Endothelial cell of umbilical vein (primary cell): ENCODE measurements at places on chromosomes 12 and 14. TPM values are rescaled to one million over a fixed set of nuclear protein-coding genes. Genes with fewer than 3 reads are reported as not detected.

DNA sequence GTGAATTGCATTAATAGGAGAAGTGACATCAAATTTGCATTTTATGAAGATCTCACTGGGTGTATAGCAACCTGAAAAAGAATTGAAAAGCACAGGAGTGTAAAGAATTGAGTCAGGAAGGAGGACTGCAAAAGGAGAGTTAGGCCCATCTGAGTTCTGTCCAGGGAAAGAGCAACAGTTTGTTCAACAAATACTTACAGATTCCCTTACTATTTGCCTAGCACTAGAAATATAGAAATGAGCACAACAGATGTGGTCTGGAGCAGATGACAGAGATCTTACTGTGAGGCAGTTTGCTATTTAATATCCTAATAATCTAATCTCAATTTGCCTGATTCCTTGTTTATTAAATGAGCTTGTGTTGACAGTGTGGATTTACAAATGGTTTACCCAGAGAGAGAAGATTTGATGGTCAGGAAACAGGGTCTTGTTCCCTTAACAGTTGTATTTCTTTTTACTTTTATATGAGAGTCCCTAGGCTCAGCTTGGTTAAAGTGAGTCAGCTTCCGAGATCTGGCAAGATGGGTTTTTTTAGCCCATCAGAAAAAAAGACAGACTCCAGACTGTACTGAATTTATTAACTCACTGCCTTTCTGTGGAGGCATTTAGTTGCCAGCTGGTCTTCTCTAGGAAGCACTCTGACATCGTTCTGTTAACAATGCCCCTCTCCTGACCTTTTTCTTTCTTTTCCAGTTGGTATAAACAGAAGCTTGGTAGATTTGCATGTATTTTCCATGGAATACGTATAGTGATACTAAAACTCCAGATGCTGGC is 229.7 kb downstream of the TTC6 start:
- H3K4me3 ChIP-seq, result no peak overlapping the region
- no peak overlapping the region for H3K27ac ChIP-seq
- H3K36me3 ChIP-seq, result no peaks in the 10 kb centered on the region
- H3K4me1 ChIP-seq, result no peaks in the 10 kb centered on the region
- no peak for DNase-seq
- H3K27me3 ChIP-seq, result peaks cover 3% of the 10 kb centered on the region

- H3K27ac ChIP-seq, result no peak overlapping the region
- no peak for DNase-seq
- H3K4me3 ChIP-seq, result no peak overlapping the region
- no peaks in the 10 kb centered on the region for H3K27me3 ChIP-seq
These were observed 27.6 kb downstream of the GALNT4 start for GRCh38 chr12:89497005-89497404.

GRCh38 chr12:101097829-101098580 is 112.0 kb downstream of the SLC5A8 start:
- H3K4me3 ChIP-seq, result no peak overlapping the region
- no peaks in the 10 kb centered on the region for H3K36me3 ChIP-seq
- no peaks in the 10 kb centered on the region for H3K4me1 ChIP-seq
- H3K27ac ChIP-seq, result no peak overlapping the region

GRCh38 chr14:20498622-20499021 is 6.7 kb upstream of the RNASE10 start:
- no peaks in the 10 kb centered on the region for H3K27me3 ChIP-seq
- peak overlapping the region; percentile 81 for H3K27ac ChIP-seq
- H3K36me3 ChIP-seq, result no peaks in the 10 kb centered on the region
- H3K4me1 ChIP-seq, result peaks cover 36% of the 10 kb centered on the region

DNA sequence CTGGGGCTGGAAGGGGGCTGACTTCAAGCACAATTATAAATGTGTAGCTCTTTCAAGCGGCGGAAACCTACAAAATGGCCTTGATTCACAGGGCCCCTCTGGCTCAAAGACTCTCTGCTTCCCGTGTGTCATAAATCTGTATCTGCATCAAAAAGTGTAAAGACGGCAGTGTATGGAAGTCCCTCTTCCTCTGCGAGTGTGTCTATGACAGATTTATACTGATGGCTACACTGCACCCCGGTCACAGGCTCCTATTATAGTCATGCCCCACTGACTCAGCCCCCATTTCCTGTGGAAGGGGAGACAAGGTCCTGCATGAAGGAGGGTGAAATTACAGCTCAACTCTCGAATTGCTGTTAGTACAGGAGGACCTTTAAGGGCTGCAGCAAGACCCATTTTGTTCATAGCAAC is 68.6 kb downstream of the HMGA2 start:
- DNase-seq, result peak; percentile 79
- peak overlapping the region; percentile 96 for H3K27ac ChIP-seq
- no peaks in the 10 kb centered on the region for H3K27me3 ChIP-seq
- peaks cover 42% of the 10 kb centered on the region for H3K4me1 ChIP-seq
- H3K36me3 ChIP-seq, result no peaks in the 10 kb centered on the region

- H3K4me1 ChIP-seq, result no peaks in the 10 kb centered on the region
- H3K4me3 ChIP-seq, result no peak overlapping the region
- H3K36me3 ChIP-seq, result no peaks in the 10 kb centered on the region
- no peaks in the 10 kb centered on the region for H3K27me3 ChIP-seq
- DNase-seq, result peak; percentile 13
- no peak overlapping the region for H3K27ac ChIP-seq
These were observed 162.0 kb downstream of the IPO8 start for GRCh38 chr12:30533558-30534265.

- no peaks in the 10 kb centered on the region for H3K27me3 ChIP-seq
- no peaks in the 10 kb centered on the region for H3K4me1 ChIP-seq
- H3K27ac ChIP-seq, result no peak overlapping the region
- no peak overlapping the region for H3K4me3 ChIP-seq
- no peaks in the 10 kb centered on the region for H3K36me3 ChIP-seq
- DNase-seq, result no peak
These were observed 80.9 kb downstream of the ACACB start for GRCh38 chr12:109197327-109197726.

DNA sequence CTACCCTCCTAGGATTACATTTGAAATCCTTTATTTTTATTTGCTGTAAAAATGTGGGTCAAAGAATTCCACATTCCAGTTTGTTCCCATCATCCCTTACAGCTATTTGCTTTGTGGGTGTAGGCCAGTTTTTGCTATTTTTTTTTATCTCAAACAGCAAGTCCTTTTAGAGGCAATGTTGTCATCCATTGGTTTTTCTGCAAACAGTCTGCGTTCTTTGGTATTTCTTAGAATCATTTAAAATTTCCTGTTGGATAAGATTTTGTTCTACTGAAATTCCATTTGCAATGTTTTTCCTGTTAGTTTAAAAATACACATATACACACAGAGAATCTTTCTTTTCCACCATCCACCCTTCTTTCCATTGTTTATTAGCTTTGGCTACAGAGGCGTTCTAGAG is 53.3 kb upstream of the STK38L start:
- no peaks in the 10 kb centered on the region for H3K36me3 ChIP-seq
- DNase-seq, result peak; percentile 29
- no peak overlapping the region for H3K27ac ChIP-seq
- no peak overlapping the region for H3K4me3 ChIP-seq

DNA sequence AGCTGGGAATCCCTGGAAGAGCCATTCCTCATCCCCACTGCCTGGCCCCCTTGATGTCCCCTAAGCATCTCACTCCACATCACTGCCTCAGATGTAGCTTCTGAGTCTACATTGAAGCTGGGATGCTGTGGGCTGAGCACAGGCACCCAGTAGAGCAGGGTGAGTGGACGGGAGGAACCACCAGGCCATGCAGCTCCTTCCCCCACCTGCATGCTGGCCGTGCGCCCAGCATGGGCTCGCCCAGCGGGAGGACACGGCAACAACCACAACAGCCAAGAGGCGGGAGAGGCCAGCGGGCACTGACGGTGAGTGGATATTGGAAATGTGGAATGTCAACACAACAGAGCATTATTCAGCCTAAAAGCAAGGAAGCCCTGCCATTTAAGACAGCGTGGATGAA is 310.9 kb downstream of the ADGRD1 start:
- no peak overlapping the region for H3K4me3 ChIP-seq
- H3K27me3 ChIP-seq, result no peaks in the 10 kb centered on the region
- no peaks in the 10 kb centered on the region for H3K36me3 ChIP-seq
- H3K27ac ChIP-seq, result no peak overlapping the region
- no peak for DNase-seq

GRCh38 chr12:47837190-47838171 is 17.8 kb upstream of the HDAC7 start:
- DNase-seq, result peak; percentile 70
- H3K36me3 ChIP-seq, result no peaks in the 10 kb centered on the region
- H3K27me3 ChIP-seq, result no peaks in the 10 kb centered on the region
- no peak overlapping the region for H3K4me3 ChIP-seq
- H3K27ac ChIP-seq, result no peak overlapping the region

- no peak overlapping the region for H3K4me3 ChIP-seq
- H3K36me3 ChIP-seq, result peaks cover 4% of the 10 kb centered on the region
- peaks cover 39% of the 10 kb centered on the region for H3K4me1 ChIP-seq
- no peak for DNase-seq
These were observed 112.5 kb downstream of the ETV6 start for GRCh38 chr12:11761869-11762567.

GRCh38 chr12:58893495-58893894 is 26.8 kb downstream of the LRIG3 start:
- H3K27me3 ChIP-seq, result no peaks in the 10 kb centered on the region
- H3K4me1 ChIP-seq, result peaks cover 3% of the 10 kb centered on the region
- DNase-seq, result no peak
- peaks cover 22% of the 10 kb centered on the region for H3K36me3 ChIP-seq
- H3K4me3 ChIP-seq, result no peak overlapping the region

GRCh38 chr14:75299059-75299458 is 20.4 kb downstream of the FOS start:
- H3K27me3 ChIP-seq, result no peaks in the 10 kb centered on the region
- no peaks in the 10 kb centered on the region for H3K36me3 ChIP-seq
- H3K27ac ChIP-seq, result no peak overlapping the region
- H3K4me3 ChIP-seq, result no peak overlapping the region
- DNase-seq, result no peak
- H3K4me1 ChIP-seq, result peaks cover 22% of the 10 kb centered on the region

DNA sequence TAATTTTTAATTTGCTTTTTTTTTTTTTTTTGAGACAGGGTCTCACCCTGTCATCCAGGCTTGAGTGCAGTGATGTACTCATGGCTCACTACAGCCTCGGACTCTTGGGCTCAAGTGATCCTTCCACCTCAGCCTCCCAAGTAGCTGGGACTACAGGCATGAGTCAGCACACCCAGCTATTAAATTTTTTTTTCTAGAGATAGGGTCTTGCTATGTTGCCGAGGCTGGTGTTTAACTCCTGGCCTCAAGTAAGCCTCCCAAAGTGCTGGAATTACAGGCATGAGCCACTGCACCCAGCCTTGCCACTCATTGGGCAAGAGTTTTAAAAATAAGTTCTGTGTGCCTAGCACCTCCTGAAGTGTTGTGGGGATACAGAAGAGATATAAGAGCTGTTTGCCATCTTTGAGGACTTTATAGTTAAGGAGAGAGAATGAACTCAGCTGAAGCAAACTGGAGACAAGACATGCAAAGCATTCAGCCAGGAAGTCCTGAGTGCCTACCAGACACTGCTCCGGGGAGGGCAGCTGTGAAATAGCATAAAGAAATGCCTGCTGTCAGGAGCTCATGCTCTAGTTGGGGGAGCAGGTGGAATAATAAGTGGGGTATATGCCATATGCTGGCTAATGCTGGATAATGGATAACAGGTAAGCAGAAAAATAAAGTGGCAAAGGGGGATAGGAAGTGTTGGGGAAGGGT is 15.0 kb upstream of the EMP1 start:
- no peak overlapping the region for H3K4me3 ChIP-seq
- no peaks in the 10 kb centered on the region for H3K36me3 ChIP-seq
- no peak for DNase-seq
- no peak overlapping the region for H3K27ac ChIP-seq
- H3K4me1 ChIP-seq, result peaks cover 7% of the 10 kb centered on the region

GRCh38 chr14:104349950-104350349 is 211.6 kb downstream of the KIF26A start:
- no peaks in the 10 kb centered on the region for H3K27me3 ChIP-seq
- no peaks in the 10 kb centered on the region for H3K36me3 ChIP-seq
- DNase-seq, result no peak
- no peak overlapping the region for H3K4me3 ChIP-seq

- no peak overlapping the region for H3K27ac ChIP-seq
- H3K27me3 ChIP-seq, result no peaks in the 10 kb centered on the region
- H3K4me1 ChIP-seq, result peaks cover 2% of the 10 kb centered on the region
These were observed 16.1 kb downstream of the LTBR start for GRCh38 chr12:6399884-6400644.

DNA sequence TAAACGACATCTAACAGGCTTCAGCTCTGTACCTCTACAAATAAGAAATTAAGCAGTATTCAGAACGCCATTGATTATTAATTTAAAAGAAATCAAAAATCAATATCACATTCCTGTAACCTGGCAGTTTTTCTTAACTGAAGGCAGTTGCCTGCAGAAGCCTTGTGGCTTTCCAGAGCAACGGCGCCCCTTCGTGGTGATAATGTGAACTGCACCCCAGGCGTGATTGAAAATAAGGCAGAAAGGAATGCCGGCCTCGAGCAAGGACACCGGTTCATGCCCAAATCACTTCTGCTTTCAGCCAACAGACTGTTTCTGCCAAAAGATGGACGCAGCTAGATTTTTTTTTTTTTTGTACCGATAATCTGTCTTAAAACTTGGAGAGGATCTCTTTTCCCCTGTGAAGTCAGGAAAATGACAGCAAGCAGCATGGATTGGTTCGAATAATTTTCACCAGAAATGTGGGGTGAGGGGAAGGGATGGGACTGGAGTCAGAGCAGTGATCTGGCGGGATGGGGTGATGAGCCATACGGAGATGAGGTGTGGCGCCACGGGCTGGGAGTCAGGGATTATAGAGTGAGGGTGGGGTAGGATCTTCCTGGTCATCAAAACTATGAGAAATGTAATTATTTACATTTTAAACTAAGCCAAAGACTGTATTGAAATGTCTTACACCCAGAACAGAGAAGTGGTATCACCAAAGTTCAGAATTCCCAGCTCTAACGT is 473.0 kb downstream of the DPF3 start:
- H3K36me3 ChIP-seq, result no peaks in the 10 kb centered on the region
- peak; percentile 65 for DNase-seq
- H3K27me3 ChIP-seq, result no peaks in the 10 kb centered on the region
- no peak overlapping the region for H3K27ac ChIP-seq
- no peaks in the 10 kb centered on the region for H3K4me1 ChIP-seq
- no peak overlapping the region for H3K4me3 ChIP-seq

Gene PARPBP
- total RNA-seq, result 19.0 and 19.6 TPM in 2 replicates

Gene ADSS1
- total RNA-seq, result 1.9 and 2.7 TPM in 2 replicates

Gene EGLN3
- 0.14 and 0.20 TPM in 2 replicates for total RNA-seq

Gene RTRAF
- 225 and 237 TPM in 2 replicates for total RNA-seq

Gene CCDC184
- 0.18 TPM in 1 of 2 replicates, not detected in the other for total RNA-seq

Gene GALNT16
- total RNA-seq, result 0.49 and 1.0 TPM in 2 replicates

Gene GUCY2C
- not detected in 2 replicates for total RNA-seq

Gene HCAR3
- not detected in 2 replicates for total RNA-seq

Gene ACTR6
- 23.2 and 24.7 TPM in 2 replicates for total RNA-seq

Gene CMA1
- total RNA-seq, result not detected in 2 replicates

Gene KLHL33
- total RNA-seq, result 0.07 TPM in 1 of 2 replicates, not detected in the other

Gene NFE2
- not detected in 2 replicates for total RNA-seq

Gene KITLG
- 32.5 and 46.4 TPM in 2 replicates for total RNA-seq

Gene ASB2
- not detected in 2 replicates for total RNA-seq

Gene NEK9
- total RNA-seq, result 65.1 and 69.6 TPM in 2 replicates
